CD4-positive, alpha-beta T cell treated with Interleukin-4 for 1 hour (primary cell): ENCODE measurements at places on chromosomes 7 and 10.

- no peak for DNase-seq
Observed at GRCh38 chr7:23607130-23607529, 9.9 kb downstream of the CCDC126 start.

GRCh38 chr7:94127026-94127425 lies 122.9 kb upstream of the BET1 start:
- DNase-seq: no peak

- peak; percentile 37 for DNase-seq
Observed at GRCh38 chr7:144842377-144842851, 6.6 kb upstream of the TPK1 start.

DNA sequence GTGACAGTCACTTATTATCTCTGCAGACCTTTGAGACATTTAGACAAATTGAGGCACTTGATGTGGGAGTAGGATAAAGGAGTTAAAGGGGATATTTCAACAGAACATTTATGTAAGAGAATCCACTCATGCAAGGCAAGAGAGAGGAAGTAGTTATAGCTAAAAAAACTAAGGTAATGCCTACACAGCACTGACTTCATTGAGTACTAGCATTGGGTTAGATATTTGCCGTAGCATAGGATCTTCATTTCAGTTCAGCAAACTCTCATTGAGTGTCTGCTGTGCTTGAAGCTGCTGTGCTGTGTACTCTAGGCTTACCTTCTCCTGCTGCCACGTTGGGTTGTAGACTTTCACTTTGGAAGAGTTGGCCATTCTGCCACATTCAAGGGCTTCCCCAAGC lies 10.5 kb upstream of the ENTPD1 start:
- DNase-seq: no peak

- peak; percentile 99 for DNase-seq
Observed at GRCh38 chr7:21427182-21427870, 557 bp upstream of the SP4 start.

DNA sequence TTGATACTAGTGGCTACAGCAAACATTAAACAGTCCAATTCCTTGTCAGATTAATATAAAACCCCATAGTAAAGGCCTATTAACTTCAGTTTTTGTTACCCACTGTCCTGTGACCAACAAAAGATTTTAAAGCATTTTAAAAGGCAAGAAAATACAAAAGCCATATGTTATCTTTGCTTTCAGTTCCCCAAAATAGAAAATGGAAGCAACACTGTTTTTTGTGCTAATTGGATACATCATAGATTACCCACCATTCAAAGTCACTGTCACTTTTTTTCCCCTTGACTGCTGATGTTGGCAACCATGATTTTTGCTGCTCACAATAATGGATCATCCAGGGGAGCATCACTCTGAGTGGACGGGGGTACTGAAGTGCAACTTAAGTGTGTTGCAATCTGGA lies 52.4 kb upstream of the TMEM140 start:
- DNase-seq: no peak

GRCh38 chr10:36880898-36881297 lies 244.5 kb upstream of the ANKRD30A start:
- no peak for DNase-seq

- DNase-seq: no peak
Observed at GRCh38 chr7:82443036-82443546, 486 bp downstream of the CACNA2D1 start.

GRCh38 chr10:77857272-77857671 lies 69.3 kb downstream of the DLG5 start:
- no peak for DNase-seq

GRCh38 chr7:129970816-129971215 lies 18.1 kb upstream of the UBE2H start:
- no peak for DNase-seq
